ENCODE measurements at places on chromosomes 11 and 22.
A peak's percentile ranks its signal among the peaks of the same experiment; 100 is the strongest.

DNA sequence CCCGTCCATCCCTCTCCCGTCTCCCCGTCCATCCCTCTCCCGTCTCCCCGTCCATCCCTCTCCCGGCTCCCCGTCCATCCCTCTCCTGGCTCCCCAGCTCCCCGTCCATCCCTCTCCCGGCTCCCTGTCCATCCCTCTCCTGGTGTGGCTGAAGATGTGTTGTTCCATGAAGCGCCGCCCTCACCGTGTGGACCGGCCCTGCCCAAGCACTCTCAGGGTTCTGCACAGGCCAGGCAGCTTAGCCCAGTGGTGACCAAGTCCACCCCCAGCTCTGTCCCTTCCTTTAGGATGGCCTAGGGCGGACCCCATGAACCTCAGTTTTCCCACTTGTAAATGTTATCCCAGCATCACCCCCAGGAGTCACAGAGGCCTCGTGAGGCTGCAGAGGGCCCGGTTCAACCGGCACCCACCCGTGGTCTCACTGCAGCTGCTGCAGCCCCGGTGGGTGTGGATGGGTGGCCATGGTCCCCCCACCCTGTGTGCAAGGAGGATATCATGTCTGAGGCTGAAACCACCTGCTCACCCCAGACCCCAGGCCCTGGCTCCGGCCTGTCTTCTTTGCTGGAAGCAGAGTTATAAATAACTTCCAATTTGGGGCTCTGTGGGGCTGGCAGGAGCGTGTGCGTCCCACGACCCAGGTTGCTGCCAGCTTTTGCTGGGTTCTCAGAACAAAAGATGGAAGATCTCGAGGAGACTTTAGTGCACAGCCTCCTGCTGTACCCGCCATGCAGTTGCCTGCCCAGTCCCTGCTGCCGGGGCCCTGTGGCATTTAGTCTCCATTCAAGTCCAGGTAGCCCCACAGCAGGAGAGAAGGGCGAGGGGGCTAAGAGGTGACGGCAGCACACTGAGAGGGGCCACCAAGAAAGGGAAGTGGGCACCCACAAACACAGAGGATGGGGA is 1147.8 kb downstream of the BRD1 start:
- DNase-seq, result no peak

DNA sequence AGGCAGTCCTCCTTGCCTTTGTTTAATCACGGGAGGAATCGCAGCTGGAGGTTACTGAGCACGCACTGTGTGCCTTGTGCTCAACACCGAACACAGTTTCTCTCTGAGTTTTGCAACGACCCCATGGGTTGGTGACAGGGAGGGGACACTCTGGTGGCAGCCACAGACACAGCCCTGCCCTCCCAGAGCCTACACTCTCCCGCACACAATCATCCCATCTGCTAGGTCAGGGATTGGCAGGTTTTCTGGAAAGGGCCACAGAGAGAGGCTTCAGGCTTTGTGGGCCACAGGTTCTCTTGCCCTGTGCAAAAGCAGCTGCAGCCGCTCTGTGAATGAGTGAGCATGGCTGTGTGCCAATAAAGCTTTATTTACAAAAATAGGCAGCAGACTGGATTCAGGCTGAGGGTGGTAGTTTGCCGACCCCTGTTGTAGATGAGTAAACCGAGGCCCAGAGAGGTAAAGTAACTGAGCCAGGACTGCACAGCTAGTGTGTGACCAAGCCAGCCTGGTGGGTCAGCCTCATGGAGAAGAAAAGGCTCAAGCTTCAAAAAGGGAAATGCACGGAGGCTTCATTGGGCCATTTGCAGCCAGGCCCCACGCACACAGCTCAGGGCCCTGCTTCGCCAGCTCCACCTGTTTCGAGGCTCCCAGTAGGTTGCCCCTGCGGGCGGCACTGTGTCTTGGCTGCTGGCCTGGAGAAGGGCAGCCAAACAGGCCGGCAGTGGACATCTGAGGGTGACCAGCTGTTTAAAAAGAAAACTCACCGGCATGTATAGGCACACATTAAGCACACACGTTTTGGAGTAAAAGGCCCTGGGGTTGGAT is 16.3 kb downstream of the LTO1 start:
- no peak for DNase-seq

- no peak for DNase-seq
These were observed 69.2 kb downstream of the MN1 start for GRCh38 chr22:27732391-27732790.

GRCh38 chr11:114162719-114163123 is 103.2 kb downstream of the ZBTB16 start:
- no peak for DNase-seq

DNA sequence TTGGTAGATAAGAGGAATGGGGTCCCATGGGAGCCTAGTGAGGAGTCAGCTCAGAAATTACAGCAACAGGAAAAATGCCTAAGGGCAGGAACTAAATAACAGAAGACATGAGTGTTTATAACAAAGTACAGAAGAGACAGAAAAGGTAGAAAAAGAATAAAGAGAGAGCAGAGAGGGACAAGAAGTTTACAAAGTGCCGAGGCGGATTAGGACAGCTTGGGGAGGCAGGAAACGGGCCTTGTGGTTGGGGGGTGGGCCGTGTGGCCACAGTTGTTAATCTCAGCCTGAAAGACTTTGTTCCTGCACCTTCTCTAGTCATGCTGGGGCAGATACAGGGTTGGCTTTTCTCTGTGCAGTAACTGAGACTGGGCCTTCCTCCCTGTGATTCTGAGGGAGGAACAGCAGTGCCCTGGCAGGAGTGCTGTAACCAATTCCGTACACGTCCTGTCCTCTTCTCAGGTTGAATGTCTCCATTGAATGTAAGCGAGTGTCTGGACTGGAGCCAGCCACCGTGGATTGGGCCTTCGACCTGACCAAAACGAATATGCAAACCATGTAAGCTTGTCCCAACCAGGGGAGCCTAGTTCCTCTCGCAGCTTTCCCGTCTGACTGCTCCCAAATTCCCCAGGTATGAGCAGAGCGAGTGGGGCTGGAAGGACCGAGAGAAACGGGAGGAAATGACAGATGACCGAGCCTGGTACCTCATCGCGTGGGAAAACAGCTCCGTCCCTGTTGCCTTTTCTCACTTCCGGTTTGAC is 13.2 kb downstream of the NAA40 start:
- DNase-seq, result peak; percentile 21

DNA sequence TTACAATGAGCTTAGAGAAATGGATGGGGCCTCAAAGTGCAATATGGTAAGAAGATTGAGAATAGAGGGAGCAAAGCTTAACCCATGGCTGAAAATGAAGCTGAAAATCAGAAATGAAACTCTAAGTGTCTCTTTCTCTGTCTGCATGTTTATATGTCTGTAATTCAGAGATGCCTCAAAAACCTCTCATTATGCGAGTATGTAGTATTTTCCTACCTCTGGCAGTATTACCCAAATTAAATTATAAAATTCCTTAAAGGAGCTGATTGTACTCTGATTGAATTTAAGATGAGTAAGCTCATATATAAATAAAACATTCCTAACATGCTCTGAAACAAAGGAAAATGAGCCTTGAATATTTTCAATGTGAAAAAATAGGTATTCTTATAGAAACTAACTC is 39.8 kb upstream of the PRSS23 start:
- no peak for DNase-seq

GRCh38 chr11:130715085-130715876 is 201.0 kb downstream of the SNX19 start:
- no peak for DNase-seq

GRCh38 chr11:116638463-116638862 is 134.3 kb downstream of the BUD13 start:
- no peak for DNase-seq

DNA sequence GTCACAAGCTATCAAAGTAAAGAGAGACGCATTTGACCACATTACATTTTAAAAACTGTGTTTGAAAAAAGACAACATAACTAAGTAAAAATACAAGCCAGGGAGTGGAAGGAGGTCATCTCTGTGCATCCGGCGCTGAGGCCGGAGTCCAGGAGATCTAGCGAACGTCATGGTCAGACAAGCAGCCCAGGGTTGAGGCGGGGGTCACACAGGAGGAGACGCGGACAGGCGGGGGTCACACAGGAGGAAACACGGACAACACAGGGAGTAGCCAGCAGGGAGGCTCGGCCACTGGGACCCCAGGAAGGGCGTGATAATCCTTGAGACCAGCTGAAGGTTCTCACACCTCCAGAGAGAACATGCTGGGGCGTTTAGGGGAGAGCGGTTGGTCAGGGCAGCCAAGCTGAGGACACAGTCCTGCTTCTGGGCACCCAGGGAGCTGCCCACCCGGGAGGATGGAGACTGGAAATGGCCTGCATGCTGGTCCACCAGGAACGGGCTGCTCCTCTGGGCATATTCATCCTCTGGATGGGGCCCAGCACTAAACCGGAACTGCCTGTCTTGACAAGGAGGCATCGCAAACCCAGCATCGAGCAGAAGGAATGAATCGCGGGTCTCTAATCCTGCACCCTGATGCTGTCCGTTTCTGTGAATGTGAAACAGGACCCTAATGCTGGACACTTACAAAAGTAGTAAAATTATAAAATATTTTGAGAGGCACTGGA is 40.9 kb upstream of the MUC5AC start:
- no peak for DNase-seq

- no peak for DNase-seq
These were observed 195.5 kb upstream of the SORL1-AS1 start for GRCh38 chr11:121648306-121648705.

- no peak for DNase-seq
These were observed 1.1 kb upstream of the NELL1 start for GRCh38 chr11:20668131-20668809.

DNA sequence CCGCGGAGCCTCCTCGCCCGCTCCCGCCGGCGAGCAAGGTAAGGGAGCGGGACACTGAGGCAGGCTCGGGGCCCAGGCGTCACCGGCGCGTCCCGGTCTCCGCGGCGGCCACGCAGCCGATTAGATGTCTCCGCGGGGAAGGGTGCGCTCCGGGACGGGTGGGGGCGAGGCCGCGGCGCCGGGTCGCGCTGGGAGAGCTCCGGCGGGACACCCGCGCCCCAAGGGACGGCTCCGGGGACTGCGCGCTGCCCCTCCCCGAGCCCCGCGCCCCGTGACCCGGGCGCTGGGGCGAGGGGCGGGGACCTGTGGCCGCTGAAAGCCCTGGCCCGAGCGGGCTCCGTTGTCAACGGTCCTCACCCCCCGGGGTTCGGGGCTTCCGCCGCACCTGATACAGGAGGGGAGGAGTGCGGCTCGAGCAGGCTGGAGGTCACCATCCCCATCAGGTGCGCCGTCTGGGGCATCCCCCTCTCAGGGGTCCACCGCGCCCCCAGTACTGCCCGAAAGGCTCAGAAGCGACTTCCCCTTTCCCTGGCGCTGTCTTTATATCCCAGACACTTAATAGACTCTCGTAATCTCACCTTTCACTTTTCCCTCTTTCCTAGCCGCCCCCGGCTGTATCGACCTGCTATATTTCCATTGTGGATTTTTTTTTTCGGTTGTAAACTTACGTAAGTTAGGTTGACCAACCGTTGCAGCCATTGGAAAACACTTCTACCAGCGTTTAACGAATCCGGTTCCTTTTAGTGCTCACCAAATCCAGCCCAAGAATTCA is 573 bp downstream of the PPFIA1 start:
- peak; percentile 63 for DNase-seq

DNA sequence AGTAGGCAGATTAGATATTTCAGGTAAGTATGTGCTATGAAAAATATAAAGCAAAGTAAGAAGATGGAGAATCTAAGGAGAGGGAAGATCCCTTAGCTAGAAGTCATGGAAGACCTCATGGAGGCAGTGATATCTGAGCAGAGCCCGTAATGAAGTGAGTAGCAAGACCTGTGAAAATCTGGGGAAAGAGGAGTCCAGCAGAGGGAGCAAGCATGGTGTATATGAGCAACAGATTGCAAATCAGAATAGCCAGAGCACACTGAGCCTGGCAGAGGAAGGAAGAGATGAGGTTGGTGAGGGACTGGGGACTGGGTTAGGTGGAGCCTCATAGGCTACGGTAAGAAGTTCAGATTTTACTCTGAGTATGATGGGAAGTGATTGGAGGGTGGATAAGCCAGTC is 9.4 kb downstream of the LHFPL7 start:
- no peak for DNase-seq

DNA sequence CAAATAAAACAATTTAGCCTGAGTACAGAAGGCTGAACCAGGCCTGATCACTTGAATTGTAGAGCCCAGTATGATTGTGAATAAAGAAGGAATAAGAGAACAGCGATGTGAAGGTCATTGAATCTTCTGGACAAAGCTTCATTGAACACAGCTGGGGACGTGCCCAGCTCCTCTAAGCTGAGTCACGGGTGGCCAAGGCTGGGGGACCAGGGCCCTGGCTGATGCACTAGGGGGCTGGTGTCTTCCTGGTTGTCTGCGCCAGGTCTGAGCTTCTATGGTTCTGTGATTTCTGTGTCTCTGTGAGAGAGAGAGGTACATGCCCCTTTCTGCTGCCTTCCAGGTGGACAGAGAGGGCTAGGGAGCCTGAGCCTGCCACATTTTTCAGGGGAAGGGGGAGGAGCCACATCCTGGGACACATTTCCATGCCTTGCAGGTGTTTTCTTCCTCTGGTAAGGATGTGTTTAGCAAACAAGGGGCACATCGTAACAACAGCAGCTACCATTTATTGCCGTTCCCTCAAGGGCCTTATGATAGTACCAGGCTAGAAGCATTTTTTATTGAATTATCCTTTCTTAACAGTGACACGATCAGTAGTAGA is 135.7 kb downstream of the C11orf91 start:
- DNase-seq, result no peak
